ENCODE measurements at places on chromosomes 2 and 18.
A peak's percentile ranks its signal among the peaks of the same experiment; 100 is the strongest.

DNA sequence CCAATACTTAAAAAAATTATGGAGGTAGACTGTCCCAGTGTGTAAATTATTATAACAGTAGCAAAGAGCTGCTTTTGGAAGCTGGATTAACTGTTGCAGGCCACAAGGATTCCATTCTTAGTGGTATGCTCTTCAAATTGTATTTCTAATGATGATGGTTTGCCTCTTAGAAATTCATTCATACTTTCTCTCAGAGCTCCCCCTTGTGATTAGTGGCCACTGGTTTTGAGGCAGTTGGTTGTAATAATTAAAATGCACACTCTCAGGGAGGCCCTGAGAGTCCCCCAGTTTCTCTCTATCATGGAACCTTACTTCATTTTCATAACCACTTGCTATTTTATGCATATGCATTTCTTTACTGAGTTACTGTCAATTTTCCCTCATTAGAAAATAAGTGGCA, 122.5 kb downstream of the PLA2R1 start:
- DNase-seq = no peak

- peak; percentile 1 for DNase-seq
Observed at GRCh38 chr18:9366126-9366714, 31.6 kb downstream of the TWSG1 start.

DNA sequence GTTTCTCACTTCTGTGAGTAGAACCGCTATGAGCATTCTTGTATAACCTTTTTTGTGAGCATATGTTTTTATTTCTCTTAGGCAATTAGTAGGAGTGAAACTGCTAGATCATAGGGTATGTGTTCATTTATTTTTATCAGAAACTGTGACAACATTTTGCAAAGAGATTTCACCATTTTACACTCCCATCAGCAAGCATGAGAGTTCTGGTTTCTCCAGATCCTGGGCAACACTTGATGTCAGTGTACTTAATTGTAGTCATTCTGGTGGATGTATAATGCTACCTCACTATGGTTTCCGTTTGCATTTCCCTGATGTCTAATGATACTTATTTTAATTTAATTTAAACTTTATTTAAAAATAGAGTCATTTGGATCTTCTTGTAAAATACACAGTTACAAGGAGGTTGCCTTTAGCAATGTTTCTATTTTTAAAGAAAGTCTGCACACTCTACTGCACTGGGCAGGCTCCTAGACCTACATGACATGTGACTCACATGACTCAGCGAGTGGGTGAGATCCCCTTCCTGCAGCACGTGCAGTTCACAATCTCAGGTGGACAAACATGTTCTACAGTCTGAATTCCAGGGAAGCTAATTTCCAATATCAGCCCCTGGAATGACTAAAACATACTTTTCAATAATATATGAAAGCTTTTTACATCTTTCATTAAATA, 127.0 kb upstream of the BCL2L11 start:
- DNase-seq = no peak

- no peak for DNase-seq
Observed at GRCh38 chr2:71379086-71379485, 47.5 kb downstream of the ZNF638 start.

DNA sequence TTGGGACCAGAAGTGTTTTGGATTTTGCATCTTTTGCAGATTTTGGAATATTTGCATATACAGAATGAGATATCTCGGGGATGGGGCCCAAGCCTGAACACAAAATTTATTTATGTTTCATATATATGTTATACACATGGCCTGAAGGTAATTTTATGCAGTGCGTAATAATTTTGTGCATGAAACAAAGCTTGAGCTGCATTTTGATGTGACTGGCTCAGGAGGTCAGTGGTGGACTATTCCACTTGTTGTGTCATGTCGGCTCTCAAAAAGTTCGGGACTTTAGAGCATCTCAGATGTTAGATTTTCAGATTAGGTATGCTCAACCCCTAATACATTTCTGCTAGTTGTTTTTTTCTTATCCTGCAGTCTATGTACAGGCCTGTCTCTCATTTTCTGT, 145.4 kb downstream of the FAM210A start:
- no peak for DNase-seq

- DNase-seq = no peak
Observed at GRCh38 chr2:236673126-236673822, 103.6 kb downstream of the ACKR3 start.

DNA sequence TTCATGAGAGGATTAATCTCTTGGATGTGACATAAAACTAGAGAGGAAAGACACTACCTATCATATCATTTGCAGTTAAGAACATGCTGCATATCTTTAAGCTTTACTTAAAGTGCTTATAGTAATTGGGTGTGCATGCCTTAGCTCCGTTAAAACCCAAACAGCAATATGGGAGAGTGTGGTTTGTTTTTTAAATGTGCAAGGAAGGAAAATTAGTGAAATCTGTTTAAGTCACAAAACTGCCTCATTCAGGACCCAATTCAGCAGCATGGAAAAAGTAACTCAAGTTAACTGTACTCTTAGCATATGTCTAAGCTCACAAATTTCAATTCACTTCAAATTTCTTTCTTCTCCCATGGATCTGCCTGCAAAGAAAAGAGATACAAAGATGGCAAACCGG, 182.2 kb downstream of the ARHGAP15 start:
- no peak for DNase-seq

DNA sequence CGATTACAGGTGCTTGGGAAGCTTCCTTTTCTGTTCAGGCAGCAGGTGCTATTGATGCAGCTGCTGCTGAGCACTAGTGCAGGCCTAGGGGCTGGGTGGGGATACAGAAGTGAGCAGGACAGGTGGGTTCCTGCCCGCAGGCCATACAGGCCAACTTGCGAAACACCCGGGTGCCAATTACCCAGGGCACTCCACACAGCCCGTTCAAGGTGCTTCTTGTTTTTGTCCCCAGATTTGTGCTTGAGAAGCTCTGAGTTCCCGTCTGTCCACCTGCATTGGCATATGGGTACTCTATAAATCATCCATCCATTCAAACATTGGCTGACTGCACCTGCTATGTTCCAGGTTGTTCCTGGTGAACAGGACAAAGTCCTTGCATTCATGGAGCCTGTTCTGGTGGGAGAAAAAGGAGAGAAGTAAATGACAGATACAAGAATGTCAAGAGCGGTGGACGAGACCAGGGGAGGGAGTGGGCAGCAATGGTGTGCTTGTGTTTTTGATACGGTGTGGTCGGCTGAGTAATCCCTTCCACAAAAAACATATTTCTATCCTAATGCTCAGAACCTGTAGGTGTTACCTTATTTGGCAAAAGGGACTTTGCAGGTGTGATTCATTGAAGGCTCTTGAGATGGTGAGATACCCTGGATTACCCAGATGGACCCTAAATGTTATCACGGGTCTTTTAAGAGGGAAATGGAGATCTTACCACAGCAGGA, 31.4 kb downstream of the SH3BP4 start:
- peak; percentile 45 for DNase-seq

- no peak for DNase-seq
Observed at GRCh38 chr2:121118951-121119350, 166.1 kb downstream of the TFCP2L1 start.

DNA sequence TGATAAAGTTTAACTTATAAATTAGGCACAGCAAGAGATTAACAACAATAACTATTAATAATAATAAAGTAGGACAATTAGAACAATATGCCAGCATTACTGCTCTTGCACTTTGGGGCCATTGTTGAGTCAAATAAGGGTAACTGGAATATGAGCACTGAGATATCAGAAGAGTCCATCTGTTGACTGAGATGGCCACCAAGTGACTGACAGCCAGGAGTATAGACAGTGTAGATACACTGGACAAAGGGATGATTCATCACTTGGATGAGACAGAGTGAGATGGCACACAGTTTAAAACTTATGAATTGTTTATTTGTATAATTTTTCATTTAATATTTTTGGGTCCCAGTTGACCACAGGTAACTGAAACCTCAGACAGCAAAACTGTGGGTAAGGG, 20.0 kb downstream of the NAB1 start:
- DNase-seq = no peak

DNA sequence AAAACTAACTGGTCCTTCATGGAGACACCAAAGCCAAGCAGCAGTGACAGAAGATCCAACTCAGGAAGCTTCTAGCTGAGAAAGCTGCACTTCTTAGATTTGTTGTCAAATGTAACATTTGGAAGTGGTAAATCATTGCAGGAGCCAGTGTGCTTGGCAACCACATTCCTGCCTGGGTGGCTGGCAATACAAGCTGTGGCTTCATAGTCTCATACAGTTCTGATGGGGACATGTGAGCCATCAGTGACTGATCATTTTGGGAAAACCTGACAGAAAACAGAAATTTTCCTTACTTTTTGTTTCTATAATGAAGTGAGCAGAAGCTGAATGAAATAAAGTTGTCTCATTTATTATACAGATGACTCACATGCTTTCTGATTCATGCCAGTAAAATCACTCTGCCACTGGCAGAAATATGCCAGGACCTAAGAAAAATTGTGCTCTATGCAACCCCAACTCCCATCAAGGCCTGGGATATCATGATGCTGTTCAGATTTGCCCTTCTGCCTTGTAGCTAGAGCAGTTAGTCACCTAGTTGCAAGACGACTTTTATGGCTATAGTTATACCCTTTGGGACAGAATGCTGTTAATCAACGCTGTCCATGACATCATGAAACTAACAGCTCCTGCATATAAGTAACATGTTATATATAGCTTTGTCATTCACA, 508.1 kb downstream of the ADCYAP1 start:
- no peak for DNase-seq

DNA sequence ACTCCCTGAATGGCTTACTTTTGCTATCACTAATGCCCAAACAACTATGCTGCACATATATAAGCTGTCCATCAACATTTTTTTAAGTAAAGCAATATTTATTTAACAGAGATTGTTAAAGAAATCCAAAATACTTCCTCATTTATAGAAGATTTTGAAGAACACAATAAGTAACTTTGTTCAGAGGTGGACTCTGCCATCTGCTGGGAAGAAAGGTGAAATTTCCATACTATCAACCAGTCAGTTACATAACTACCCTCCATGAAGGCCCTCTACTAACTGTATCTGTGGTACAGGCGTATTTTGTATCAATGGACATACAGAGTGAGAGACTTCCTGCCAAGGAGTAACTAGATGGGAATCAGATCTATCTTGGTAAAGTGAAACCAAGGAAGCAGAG, 106.0 kb downstream of the DTNB start:
- no peak for DNase-seq

DNA sequence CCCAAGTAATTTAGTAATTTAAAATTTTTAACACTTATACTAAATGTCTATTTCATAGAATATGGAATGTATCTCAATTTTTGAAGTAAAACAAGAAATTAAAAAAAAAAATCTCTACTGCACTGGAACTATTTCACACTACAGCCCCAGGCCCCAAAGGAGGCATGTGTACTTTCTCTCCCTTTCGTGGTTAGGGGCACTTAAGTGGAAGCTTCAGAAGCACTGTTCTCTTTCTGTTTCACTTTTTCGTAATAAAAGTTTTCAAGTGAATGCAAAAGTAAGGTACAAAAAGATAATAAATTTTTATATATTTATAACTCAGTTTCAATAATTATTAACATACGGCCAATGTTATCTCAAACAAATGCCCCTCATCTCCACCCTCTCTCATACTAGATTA, 123.8 kb upstream of the STON1 start:
- no peak for DNase-seq

DNA sequence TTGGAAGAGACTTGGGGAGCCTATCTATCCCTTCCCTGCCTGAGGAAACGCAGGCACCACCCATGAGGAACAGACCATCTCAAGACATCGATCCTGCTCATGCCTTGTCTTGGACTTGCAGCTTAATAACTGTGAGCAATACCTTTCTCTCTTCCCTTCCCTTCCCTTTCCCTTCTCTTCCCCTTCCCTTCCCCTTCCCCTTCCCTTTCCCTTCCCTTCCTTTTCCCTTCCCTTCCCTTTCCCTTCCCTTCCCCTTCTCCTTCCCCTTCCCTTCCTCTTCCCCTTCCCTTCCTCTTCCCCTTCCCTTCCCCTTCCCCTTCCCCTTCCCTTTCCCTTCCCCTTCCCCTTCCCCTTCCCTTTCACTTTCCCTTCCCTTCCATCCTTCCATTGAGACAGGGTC, 650.7 kb upstream of the SOX11 start:
- no peak for DNase-seq

- DNase-seq = no peak
Observed at GRCh38 chr2:95760806-95761525, 169.2 kb downstream of the TRIM43 start.

DNA sequence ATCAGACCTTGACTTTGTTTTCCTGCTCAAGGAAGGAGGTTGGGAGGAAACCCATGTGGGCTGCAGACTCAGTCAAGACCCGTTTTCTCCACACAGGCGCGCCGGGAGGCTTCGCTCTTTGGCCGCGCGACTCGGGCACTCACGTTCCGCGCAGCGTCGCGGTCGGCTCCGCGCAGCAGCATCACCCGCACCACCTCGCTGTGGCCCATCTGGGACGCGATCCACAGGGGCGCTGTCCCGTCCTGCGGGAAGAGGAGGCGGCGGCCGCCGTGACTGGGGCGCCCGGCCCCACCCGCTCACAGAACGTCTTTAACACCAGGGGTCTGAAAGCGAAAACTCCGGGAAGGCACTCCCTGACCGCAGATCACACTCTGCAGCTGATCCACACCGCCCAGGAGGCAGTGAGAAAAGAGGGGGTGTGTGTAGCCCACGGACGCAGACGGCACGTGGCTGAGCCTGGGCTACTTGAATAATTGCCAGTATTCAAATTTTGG, 33.1 kb upstream of the NPC1 start:
- DNase-seq = no peak

DNA sequence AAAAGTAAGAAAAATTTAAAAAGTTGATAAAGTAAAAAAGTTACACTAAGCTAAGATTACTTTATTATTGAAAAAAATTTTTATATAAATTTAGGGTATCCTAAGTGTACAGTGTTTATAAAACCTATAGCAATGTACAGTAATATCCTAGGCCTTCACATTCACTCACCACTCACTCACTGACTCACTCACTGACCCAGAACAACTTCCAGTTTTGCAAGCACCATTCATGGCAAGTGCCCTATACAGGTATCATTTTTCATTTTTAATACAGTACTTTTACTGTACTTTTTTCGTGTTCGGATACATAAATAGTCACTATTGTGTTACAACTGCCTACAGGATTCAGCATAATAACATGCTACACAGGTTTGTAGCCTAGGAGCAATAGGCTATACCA, 8.9 kb upstream of the THUMPD2 start:
- DNase-seq = no peak

All from NCI-H1092 (cell line).